SW480 (cell line): ENCODE measurements at places on chromosomes 12 and 14.
A peak's percentile ranks its signal among the peaks of the same experiment; 100 is the strongest.

DNA sequence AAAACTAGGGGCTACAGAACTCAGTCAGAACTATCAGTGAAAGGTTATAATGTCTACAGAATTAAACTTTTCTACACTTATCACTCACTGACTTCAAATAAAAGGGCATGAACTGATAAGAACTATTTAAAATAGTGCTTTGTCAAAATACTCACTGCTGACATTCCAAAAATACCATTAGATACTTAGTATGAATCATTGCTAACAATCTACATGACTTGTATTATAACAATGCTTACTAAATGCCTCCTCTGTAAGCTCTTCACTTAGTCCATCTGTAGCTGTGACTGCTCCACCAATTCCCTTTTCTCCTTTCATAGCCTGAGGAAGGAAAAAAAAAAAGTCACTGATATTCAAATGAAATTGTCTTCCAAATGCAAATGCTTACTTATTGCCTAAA is 17.0 kb downstream of the NFYB start:
- DNase-seq = peak; percentile 30

GRCh38 chr12:57935331-57935730 is 6.0 kb upstream of the ATP23 start:
- no peak for DNase-seq

GRCh38 chr12:111335811-111336210 is 33.1 kb downstream of the PHETA1 start:
- no peak for DNase-seq

GRCh38 chr14:39974036-39974435 is 541.8 kb upstream of the FBXO33 start:
- DNase-seq = no peak

- no peak for DNase-seq
These were observed 35.6 kb upstream of the ITPR2 start for GRCh38 chr12:26868447-26869103.

DNA sequence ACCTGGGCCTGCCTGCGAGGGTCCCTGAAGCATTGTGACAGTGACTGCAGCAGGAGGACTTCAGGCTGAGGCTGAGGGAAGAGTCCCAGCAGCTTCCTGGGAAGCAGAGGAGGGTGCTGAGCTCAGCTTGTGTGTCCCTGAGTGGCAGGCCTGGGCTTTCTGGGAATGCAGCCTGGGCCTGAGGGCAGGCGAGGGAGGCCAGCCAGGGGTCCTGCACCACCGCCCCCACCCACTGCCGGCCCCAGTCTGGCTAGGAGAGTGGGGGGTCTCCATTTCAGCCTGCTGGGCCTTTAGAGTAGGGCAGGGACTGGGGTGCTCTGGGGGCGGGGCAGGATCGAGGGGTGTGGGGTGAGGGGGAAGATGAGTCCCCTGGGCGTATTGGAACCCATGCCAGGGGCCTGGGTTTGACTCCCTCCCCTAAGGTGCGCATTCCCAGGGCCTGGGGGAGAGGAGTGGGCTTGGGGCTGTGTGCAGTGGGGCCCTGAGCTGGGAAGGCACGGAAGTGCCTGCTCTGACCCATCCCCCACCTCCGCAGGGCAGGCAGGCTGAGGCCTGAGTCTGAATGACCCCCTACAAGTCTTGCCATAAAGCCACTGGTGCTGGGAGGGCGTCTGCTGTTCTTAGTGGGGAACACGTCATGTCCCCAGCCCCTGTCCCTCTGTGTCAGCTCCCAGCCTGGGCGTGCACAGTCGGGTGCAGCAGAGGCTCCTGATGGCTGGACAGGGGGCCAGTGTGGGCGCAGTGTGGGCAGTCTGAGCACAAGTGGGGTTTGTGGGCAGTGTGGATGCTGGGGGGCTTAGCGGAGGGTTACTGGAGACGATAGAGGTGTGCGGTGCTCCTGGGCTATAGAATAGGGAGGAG is 46.4 kb downstream of the KRT80 start:
- peak; percentile 91 for DNase-seq

DNA sequence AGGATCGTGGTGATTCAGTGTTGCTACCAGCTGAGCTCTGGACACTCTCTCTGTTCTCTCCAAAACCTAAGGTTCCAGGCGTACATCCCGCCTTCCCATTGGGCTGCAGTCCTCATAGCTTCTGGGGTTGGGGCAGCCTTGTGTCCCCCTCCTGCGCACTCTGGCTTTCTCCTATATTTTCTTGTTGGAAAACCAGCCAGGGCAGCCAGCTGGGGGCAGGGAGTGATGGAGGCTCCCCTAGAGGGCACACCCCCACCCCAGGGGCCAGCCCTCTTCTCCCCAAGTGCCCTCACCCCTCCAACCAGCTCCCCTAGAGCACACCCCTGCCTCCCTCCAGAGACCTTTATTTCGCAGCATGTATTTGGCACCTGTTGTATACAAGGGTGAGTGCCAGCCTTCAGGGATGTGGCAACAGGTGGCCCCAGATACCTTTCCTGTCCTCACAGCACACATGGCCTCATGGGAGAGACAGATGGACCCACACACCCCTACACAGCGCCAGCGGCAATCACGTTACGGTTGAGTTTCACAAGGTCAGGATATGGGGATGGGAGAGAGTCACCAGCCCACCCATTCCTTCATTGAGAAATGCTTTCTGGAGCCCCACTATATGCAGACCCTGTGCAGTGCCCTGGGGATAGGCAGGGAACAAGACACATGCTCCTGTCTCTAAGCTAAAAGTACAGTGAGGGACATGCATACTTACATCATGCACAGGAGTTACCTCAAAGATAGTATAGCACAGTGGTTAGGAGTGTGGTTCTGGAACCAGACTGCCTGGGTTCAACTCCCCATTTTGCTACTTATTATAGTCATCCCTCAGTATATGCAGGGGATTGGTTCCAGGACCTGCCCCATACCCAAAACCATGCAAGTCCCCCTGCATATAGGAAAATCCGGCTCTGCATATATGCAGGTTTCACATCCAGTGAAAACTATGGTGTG is 141.1 kb downstream of the PHETA1 start:
- DNase-seq = no peak

GRCh38 chr12:131987552-131987951 is 37.8 kb downstream of the EP400 start:
- DNase-seq = no peak

DNA sequence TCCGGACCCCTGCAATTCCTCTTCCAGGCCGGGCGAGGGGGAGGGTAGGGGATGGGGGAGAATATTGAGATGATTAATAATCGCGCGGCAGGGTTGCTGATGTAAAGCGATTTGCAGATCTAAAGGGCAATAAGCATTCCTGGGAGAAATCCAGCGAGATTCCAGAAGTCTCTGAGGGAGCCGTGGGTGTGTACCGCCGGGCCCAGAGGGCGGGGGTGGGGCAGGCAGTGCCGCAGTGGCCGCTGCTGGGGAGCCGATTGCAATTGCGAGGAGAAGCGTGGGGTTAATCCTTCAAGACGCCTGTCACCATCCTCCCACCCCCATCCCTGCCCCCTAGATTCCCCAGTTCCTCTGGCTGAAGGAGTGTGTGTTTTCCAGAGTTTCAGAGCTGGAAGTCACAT is 16.4 kb downstream of the FOS start:
- DNase-seq = peak; percentile 86

DNA sequence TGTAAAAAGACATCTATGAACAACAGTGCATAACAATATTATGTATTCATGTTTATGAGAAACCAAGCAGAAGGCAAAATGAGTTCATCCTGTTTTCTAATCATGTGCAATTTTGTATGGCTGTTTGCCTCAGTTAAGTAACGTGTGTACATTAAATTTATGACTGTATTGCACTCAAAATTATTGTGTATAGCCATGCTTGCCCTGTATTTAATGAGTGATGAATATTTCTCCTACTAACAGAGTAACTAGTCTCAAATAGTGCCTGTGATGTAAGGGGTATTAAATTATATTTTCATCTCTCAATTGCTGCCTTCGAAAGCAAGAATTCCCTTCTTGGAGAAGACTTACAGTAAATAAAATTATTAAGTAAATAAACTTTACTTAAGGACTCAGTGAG is 154.2 kb downstream of the NOVA1 start:
- no peak for DNase-seq

GRCh38 chr12:32828120-32828519 is 68.5 kb downstream of the PKP2 start:
- DNase-seq = no peak

DNA sequence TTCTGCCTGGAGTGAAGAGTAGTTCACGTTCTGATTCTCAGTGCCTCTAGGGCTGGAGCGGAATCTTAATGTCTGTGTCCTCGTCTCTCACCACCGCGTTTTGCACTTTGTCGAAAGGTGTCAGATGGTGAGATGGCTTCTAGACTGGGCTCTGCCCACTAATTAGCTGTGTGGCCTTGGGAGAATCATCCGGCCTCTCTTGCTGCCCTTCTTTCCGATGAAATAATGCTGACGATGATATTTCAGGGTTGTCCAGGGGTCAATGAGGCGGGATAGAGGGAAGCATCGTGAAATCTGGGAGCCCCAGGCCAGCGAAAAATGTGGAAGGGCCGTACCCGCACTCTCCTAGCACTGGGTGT is 811 bp upstream of the GALNT16 start:
- DNase-seq = no peak

DNA sequence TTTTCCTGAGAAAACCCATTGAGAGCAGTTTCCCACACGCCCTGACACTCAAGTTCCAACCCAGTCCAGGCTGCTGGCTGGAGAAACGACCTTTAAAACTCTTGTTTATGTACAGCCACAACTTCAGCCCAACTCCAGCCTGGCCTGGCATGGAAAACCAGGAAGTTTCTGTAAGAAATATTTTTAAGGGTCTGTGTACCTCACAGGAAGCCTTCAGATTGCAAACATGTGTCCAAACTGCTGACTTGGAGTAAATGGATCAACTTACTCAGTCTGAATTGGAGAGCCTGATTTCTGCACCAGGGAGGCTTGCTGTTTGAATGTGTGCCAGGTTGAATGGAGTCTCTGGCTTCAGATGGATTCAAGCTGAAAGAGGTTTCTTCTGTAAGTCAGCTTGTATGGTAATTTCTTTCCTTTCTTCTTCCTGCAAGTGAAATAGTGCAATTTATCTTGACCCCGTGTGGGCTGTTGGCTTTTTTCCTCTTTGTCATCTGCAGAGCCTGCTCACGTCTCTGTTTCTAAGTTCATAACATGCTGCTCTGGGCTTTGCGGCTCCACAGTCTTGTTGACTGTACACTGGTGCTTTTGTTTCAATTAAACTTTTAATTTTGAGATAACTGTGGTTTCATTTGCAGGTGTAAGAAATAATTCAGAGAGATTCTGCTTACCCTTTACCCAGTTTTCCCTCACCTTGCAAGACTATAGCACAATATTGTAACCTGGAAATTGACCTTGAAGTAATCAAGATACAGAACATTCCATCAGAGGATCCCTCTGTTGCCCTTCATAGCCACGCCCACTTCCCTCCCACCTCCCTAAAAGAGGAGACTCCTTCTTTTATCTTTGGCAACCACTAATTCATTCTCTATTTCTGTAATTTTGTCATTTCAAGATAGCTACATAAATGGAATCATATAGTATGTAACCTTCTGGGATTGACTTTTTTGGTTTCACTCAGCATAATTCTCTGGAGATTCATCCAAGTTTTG is 109.7 kb upstream of the PRMT8 start:
- no peak for DNase-seq

DNA sequence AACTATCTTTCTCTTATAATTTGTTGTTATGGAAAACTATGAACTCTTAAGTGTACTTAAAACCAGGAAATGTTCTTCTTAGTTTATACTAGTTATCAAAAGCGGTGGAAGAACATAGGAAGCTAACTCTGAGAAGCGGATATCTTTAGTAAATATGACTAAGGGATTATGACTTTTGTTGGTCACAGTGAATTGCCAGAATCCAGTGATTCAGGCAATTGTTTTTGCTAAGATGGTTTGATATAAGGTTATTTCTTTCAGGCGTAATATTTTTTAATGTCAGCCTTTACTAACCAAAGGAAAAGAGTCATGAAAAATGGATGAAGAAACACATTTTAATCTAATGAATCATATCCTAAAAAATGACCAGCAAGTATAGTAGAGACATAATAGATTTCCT is 473.5 kb downstream of the FOXG1 start:
- no peak for DNase-seq

- DNase-seq = no peak
These were observed 34.3 kb upstream of the VWF start for GRCh38 chr12:6158749-6159148.

GRCh38 chr14:104681689-104682074 is 7.7 kb upstream of the INF2 start:
- DNase-seq = peak; percentile 66

DNA sequence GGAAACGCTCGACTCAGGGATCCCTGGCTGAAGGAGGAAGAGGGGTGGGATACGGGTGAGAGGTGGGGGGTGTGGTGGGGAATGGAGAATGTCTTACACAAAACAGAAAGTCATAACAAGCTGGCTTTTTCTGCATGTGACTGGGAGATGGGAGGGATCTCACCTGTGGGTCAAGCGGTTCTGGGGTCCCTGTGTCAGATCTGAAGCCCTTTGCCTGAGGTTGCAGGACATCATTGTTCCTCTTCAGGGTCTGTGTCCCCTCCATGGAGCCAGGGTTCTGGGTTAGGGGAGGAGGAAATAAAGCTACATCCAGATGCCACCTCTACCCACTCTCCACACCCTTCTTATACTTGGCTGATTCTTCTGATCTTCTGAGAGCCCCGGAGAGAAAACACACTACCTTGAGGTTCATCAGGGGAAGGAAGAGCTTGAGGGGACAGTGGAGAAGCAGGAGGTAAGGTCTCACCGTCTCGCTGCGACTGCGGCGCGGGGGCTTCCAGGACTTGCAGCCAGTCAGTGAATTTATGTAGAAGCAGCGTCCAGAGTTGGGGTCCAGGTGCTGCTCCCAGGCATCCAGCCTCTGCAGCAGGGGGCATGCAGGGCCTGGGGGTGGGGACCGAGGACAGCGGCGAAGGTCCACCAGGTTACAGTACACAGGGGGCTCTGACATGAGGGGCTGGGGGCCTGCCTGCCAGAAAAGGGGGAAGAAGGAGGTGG is 2.5 kb downstream of the ARHGAP9 start:
- no peak for DNase-seq

DNA sequence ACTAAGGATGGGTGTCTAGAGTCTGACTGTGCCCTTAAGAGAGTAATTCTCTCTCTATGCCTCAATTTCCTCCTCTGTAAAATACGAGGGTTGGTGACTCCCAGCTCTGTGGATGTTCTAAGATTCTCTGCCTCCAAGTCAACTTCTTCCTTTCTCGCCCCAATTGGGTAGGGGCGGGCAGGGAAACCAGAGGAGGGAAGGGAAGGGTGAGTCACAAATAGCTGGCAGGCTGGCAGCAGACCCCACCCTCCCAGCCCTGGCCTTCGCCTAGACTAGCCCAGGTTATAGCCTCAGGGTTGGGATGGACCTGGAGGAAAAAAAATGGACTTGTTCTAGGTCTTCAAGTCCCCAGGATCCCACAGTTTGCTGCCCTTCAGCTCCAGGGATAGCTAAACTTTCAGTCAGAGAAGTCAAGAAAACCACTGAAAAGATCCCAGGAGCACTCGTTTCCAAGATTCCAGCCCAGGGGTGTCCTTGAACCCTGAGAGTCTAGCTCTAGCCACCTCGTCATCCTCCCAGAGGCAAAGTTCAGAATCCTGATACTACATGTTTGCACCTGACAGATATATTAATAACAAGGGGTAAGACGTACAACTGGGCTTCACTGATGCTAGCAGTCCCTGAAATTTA is 2.3 kb downstream of the DGKA start:
- peak; percentile 34 for DNase-seq

GRCh38 chr14:34548472-34548981 is 9.0 kb upstream of the EAPP start:
- DNase-seq = no peak

GRCh38 chr12:57431654-57432188 is 878 bp upstream of the R3HDM2 start:
- no peak for DNase-seq

GRCh38 chr12:69701826-69702225 is 2.7 kb upstream of the BEST3 start:
- DNase-seq = no peak
